ENCODE measurements at places on chromosomes 2 and 18. TPM values are rescaled to one million over a fixed set of nuclear protein-coding genes. Genes with fewer than 3 reads are reported as not detected.

GRCh38 chr18:26549263-26550094, 1.1 kb upstream of the KCTD1 start:
- no peak for DNase-seq

The ALLC gene
- 0.16 TPM for total RNA-seq

GRCh38 chr18:76373297-76373696, 121.7 kb downstream of the ZNF516 start:
- no peak for DNase-seq

The RAX gene
- total RNA-seq, result not detected

The LDLRAD4 gene
- total RNA-seq, result 52.3 TPM

The CCDC74B gene
- 5.2 TPM for total RNA-seq

DNA sequence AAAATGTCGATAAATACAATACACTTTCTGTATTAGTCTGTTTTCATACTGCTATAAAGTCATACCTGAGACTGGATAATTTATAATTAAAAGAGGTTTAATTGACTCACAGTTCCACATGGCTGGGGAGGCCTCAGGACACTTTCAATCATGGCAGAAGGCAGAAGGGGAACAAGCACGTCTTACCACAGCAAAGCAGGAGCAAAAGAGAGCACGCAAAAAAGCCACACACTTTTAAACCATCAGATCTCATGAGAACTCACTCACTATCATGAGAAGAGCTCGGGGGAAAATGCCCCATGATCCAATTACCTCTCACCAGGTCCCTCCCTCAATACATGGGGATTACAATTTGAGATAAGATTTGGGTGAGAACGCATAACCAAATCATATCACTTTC, 256.7 kb downstream of the ANAPC1 start:
- DNase-seq, result no peak

DNA sequence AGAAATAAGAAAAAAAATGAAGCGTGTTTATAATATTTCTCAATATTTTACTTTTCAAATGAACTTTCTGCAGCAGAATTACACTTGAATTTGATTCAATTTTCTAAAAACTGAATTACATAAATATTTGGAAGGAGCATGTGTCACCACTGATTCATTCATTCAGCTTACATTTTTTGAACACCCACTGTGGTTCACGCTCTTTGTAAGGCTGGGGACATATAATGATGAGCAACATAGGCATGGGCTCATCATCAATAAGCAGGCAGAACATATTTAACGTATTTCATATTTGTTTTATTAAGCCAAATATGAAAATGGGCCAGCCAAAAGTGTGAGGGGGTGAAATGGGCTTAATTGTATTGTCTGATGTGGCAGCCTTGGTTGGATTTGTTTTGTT, 209.1 kb downstream of the CTNNA2 start:
- DNase-seq, result no peak

DNA sequence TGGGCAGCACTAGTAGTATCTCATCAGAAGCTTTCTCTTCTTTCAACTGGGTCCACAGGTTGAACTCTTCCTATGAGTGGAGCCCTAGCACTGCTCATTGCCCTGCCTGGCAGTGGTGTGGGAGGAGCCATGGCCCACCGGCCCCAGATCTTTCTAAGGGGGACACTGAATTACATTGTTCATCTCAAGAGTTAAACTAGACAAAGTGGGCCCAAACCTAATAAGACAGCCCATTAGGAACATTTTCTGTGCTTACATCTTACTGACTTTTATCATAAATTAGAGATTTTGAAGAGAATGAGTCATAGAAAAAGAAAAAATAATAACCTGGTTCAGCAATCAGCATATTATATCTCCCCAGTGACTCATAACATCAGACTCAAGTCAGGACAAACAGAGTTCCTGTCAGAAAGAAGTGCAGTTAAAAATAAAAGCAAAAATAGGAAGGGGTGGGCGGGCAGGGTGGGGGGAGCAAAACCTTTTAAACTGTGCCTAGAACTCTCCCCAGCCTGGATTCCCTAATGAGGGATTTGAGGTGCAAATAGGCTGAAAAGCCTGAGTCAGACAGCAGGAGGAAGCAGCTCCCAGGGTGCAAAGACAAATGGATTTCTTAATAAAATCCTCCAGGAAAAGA, 161.6 kb upstream of the TRIB2 start:
- no peak for DNase-seq

DNA sequence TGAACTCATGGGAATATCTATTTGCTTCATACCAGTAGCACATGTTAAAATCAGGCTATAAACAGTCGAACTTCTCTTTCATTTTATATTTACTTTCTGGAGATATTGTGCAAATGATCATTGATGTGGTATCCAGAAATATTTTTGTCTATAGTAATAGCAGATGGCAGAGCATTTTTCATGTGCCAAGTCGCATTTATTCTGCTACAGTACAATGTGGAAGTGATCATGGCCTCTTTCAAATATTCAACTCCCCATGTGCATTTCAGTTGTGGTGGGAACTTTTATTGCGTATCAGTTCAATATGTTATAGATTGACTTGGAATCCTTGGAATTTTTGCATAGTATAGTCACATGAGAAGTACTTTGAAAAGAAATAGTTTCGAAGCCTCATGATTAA, 57.4 kb downstream of the RHBDD1 start:
- no peak for DNase-seq

- DNase-seq, result no peak
These were observed 1.0 kb upstream of the ZC3H8 start for GRCh38 chr2:112255875-112256274.

DNA sequence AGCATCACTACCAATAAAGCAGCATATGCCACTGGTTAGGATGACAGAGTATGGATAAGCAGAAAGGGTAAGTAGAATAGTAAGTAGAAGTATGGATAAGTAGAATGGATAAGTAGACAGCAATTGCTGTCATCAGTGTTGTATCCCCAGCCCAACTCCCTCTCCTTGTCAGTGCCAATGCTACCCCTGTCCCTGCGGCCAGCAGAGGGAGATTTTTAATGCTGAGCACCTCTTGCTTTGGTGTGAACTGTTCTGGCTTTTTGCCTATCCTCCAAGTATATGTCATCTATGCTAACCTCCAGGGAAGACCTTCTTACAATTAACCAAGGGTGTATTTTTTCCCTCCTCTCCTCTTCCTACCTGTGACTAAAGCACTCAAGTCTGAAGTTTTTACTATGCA, 136.7 kb upstream of the SPHKAP start:
- no peak for DNase-seq

The DNER gene
- 4.4 TPM for total RNA-seq

The SPR gene
- 5.5 TPM for total RNA-seq

GRCh38 chr2:168431301-168432024, 24.6 kb upstream of the CERS6 start:
- DNase-seq, result no peak

- DNase-seq, result no peak
These were observed 16.7 kb upstream of the SFXN5 start for GRCh38 chr2:73088211-73088610.

The TUBA4A gene
- 4.8 TPM for total RNA-seq

DNA sequence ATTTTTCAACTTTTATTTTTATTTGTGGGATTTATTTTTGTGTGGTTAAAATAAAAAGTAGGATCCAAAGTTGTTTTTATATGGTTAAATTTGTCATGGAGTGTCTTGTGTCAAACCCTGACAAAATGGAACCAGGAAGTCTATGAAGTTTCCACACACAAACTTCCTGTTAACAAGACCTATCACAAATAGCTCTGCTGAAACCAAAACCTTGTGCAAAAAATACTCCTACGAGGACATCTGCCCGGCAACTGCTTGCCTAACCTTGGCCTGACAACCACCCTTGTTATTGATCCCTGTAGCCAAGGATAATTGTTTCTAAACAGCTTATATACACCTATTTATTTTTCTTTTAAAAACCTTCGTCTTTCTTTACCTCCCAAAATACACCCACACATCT, 389.6 kb downstream of the TRIB2 start:
- DNase-seq, result no peak

GRCh38 chr2:189719571-189719970, 43.0 kb downstream of the OSGEPL1 start:
- no peak for DNase-seq

The ASB3 gene
- total RNA-seq, result 51.2 TPM

GRCh38 chr2:58925676-58926081, 684.6 kb upstream of the FANCL start:
- DNase-seq, result no peak

GRCh38 chr2:120764492-120764891, 28.8 kb downstream of the GLI2 start:
- no peak for DNase-seq

- DNase-seq, result no peak
These were observed 83.1 kb downstream of the CAMKMT start for GRCh38 chr2:44444881-44445280.

The OR6B2 gene
- total RNA-seq, result not detected

The CROCC2 gene
- not detected for total RNA-seq

DNA sequence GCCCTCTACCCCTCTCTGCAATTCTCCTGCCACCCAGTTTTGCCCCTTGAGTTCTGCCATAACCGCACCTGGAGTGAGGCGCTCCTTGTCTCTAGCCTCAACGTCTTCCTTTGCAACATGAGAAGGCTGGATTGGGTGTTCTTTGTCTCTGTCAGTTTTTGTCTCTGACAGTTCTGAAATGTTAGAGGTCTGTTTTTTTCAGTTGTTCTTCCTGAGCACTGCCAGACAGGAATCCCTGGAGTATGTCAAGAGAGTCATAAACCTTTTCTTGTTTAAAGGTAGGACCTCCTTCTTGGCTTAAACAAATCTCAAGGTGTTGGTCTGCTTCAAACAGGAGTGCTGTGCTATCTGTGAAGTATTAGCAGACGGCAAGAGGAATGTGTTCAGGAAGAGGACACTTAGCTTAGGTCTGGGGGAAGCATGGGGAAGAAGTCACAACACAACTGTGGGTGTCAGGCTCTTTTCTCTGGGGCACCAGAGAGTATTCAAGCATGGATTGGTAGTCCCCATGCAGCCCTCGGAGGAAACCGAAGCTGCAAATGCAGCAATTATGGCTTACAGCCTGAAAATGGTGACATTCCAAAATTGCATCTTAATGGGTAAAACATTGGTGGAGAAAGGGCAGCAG, 32.3 kb downstream of the AFF3 start:
- DNase-seq, result no peak

The BOK gene
- 16.7 TPM for total RNA-seq

The NCKAP5 gene
- 14.4 TPM for total RNA-seq

The KCNJ3 gene
- total RNA-seq, result 2.3 TPM

GRCh38 chr18:75433098-75433497, 5.6 kb upstream of the SMIM21 start:
- DNase-seq, result no peak

- no peak for DNase-seq
These were observed 101.7 kb upstream of the ZFP36L2 start for GRCh38 chr2:43328133-43328532.

DNA sequence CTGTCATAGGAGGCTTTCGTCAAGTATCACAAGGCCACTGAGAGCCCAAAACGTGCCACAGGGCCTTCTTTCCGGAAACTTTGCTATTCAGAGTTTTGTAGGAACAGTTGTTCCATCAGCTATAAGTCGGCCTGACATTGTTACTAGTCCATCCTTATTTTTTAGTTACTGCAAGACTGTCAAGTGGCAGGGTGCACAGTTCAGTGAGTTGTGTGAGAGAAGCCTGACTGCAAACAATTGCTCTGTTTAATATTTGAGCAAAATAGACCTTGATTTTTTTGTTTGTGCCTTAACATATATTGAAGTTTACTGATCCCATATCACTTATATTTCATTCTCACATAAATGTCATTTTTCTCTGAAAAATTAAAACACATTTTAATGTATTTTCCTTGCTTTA, 110.1 kb downstream of the GALNT1 start:
- DNase-seq, result no peak

The CRYBA2 gene
- total RNA-seq, result not detected

- DNase-seq, result no peak
These were observed 173.8 kb upstream of the HDAC4 start for GRCh38 chr2:239574434-239575156.

The ABCG8 gene
- not detected for total RNA-seq

The LRRTM4 gene
- 13.9 TPM for total RNA-seq

All from urinary bladder (tissue), 4 donors.